ENCODE measurements at places on chromosomes 13 and 19.

DNA sequence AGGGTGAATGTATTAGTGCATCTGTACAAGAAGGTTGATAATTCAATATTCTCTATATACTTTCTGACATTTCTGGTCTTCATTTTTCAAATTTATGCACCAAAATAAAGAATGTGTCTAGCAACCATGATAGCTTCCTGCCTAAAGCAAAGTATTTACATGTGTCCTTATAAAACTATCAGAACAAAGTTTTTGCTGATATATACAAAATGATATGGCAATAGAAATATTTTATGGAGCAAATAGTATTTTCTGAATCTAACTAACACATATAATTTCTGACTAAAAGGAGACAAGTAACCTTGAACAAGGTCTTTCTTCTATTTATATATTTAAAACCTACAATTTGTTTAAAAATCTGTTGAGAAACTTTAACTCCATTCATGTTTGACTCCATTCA is 184.9 kb downstream of the DIAPH3 start:
- DNase-seq: no peak

DNA sequence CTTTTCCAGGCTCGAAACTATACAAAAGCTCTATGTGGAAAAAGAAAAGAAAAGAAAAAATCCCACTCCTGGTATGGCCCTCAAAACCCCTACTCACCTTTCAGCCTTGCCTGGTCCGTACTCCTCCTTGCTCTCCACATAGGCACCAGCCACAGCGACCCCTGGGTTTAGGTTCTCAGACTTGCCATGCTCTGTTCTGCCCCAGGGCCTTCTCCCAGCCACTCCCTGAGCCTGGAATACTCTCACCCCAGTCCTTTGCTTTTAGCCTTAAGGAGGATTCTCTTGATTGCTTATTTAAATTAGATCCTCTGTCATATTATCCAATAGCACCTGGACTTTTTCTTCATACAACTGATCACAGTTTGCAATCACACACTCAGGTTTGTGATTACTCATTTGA is 522.5 kb downstream of the DIAPH3 start:
- DNase-seq: no peak

DNA sequence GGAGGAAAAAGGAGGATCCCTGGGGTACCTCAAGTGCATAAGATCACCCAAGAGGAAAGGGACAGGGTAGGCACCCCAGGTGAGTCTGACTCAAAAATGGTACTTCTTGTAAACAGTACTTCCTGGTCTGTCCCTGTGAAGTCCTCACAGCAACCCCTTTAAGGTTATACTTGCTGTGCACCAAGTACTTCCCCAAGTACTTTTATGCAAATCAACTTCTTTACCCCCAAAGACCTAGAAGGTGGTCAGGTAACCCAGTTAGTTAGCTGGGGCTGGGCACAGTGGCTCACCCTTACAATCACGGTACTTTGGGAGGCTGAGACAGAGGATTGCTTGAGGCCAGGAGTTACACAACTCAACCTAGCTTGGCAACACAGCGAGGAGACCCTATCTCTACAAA is 2.5 kb downstream of the CALR start:
- DNase-seq: no peak

DNA sequence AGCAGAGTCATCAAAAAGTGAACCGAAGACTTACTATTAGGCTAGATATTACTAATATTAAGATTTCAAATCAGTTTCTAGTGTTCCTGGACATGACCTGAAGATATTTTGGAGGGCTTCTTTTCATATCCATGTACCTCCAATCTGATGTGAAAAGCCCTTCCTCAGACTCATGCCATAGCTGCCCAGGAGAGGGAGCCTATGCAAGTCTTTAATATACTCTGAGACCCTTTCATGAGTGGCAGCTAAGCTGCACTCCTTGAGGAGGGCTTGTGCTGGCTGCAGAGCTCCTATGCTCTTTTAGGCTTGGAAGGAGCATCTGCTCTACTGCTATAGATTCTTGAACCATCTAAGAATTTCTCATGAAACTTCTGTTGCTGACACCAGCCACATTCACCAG is 715.3 kb downstream of the OLFM4 start:
- DNase-seq: no peak

GRCh38 chr13:24777171-24777570 is 13.2 kb downstream of the RNF17 start:
- DNase-seq: no peak

Measured in urothelium cell line (cell line).